ENCODE measurements at places on chromosomes 12 and 14.

GRCh38 chr12:6827982-6828780, at the start of gene P3H3:
Gene P3H3 (plus strand): TSS chr12:6828407. CDS start chr12:6828441, 34 bp downstream.
- peak; percentile 15 for DNase-seq

DNA sequence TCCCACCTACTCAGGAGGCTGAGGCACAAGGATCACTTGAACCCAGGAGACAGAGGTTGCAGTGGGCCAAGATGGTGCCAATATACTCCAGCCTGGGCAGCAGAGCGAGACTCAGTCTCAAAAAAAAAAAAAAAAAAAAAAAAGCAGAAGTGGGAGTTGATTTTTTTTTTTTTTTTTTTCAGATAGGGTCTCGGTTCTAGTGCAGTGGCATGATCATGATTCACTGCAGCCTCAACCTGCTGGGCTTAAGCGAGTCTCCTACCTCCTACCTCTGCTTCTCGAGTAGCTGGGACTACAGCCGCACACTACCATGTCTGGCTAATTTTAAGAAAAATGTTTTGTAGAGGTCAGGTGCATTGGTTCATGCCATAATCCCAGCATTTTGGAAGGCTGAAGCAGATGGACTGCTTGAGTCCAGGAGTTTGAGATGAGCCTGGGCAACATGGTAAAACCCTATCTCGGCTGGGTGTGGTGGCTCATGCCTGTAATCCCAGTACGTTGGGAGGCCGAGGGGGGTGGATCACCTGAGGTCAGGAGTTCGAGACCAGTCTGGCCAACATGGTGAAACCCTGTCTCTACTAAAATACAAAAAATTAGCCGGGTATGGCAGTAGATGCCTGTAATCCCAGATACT, 16.3 kb upstream of the HSP90AA1 start:
- no peak for DNase-seq

- DNase-seq = no peak
These were observed 41.6 kb downstream of the ACACB start for GRCh38 chr12:109157986-109158385.

- DNase-seq = no peak
These were observed 24.7 kb upstream of the KRT78 start for GRCh38 chr12:52873513-52873831.

DNA sequence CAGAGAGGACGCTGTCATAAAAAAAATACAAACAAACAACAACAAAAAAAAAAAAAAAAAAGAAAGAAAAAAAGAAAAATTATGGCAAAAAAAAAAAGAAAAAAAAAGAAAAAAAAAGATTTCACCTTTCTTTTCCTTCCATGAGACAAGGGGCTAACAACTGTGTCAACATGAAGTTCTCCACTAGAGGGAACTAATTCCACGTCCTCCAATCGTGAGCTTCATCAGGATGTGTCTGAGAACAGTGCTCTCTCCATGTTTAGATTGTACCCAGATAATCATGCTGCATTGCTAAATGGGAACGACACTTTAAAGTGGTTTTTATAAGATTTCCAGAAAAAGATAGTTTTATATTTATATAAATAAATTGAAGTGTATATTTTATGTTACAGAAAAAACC, 96.2 kb upstream of the PTPRB start:
- DNase-seq = peak; percentile 64

DNA sequence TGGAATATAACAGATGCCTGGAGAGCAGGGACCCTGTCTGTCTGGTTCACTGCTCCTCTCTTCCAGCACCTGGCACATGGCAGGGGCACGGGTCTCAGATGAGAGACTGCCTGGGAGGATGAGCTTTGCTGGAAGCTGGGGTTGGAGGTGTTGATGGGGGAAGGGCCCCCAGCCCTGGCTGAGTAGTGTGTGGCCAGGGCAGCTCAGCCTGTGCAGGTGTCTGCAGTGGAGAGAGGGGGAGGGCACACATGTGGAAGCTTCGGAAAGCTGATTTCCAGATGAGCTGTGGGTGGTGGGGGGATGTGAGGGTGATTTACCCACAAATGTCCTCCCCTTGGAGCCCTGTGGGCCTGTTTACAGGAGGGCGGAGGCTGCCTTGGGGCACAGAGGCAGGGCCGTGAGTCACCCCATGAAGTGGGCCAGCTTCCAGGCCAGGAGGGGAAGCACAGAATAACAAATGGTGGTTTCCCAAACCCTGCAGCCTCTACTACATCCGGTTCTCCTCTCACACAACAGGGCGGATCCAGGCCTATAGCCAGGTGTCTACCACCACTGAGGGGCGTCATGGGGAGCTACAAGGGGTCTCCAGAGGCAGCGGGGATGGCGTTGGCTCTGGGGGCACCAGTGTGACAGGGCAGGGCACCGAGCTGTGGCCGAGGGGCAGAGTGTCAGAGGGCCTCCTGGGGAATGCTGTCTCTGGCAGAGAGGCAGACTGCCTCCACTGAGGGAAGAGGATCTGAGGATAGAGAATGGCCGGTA, 11.0 kb downstream of the KRT7 start:
- peak; percentile 81 for DNase-seq

DNA sequence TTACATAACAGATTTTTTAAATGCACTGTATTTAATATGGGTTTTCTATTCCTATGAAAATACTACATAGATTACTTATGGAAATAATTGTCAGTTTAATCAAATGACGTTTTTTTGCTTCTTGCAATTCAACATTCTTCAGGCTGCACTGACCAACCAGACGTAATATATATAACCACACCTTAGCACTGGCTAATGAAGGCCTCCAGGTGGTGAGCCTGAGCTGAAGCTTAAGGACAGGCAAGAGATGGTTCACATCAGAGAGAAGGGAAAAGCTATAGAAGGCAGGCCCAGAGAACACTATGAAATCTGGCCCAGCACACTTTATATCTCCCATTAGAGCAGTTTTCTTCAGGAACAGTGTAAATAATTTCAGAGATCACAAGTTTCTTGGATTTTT, 2.8 kb upstream of the MDGA2 start:
- no peak for DNase-seq

- DNase-seq = no peak
These were observed 4.3 kb downstream of the NIN start for GRCh38 chr14:50826681-50827080.

- DNase-seq = no peak
These were observed 34.4 kb upstream of the NDUFA12 start for GRCh38 chr12:95037906-95038305.

DNA sequence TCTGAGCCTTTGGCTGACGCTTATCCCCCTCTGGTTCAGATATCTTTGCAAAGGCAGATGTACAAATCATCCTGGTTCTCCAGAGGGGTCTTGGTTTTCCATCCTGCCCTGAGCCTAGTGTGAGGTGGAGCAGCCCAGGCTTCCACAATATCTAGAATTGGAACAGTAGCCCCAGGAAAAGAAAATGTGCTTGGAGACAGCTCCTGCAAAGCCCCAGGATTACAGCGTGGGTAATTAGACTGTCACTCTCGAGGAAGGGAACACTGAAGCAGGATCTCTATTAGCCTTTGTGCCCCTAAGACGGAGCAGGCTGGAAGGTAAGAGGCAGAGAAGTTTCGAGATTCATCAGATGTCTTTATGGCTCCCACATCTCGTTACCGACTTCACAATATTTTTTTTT, 59.4 kb downstream of the TMEM132C start:
- no peak for DNase-seq

DNA sequence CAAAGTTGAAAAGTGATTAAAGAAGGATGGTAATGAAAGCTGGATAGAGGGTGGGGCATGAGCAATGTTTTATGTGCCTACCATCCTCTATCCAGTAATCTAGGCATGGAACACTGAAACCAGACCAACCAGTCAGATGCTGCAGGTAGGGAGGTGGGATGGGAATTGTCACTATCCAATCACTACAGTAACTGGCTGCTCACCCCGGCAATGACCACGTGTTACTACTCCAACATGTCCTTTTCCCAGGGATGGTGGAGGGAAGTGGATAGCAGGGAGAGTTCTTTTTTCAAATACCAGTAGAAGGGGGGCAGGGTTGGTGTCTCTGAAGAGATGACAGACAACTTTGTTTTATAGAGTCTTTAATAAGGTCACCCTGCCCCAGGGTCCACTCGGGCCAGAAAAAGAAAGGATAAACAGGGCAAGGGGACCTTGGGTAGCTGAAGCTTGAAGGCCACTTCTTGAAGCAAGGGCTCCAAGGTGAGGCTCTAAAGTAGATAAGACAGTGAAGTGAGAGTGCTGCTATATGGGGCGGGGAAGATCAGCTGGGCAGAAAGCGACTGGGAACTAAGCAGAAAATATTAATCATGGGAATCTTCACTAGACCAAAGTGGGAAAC, 14.7 kb upstream of the CDH24 start:
- DNase-seq = no peak

- DNase-seq = peak; percentile 30
These were observed 4.3 kb downstream of the HHIPL1 start for GRCh38 chr14:99649219-99649618.

DNA sequence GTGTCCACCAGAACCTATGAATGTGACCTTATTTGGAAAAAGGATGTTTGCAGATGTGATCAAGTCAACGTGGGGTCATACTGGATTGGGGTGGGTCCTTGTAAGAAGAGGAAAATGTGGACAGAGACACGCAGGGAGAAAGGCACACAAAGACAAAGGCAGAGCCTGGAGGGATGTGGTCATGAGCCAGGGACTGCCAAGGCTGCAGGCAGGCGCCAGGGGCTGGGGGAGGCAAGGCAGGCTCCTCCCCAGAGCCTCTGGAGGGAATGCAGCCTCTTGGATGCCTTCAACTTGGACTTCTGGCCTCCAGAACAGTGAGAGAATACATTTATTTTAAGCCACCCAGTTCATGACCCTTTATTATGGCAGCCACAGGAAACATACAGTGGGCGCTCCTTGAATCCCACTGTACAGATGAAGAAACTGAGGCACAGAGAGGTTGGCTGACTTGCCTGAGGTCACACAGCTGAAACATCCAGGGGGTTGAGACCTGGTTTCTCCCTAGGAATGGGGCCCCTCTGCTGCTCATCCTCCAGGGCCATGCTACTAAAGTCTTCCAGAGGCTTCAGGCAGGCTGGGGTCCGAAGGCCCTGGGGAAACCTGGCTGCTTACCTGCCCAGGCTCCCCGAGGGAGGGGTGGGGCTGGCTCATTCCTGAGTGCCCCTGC, 99.7 kb downstream of the RFLNA start:
- no peak for DNase-seq

- DNase-seq = peak; percentile 8
These were observed 136.4 kb downstream of the MDGA2 start for GRCh38 chr14:47539031-47539461.

- DNase-seq = no peak
These were observed 16.2 kb downstream of the NOXRED1 start for GRCh38 chr14:77407158-77407557.

DNA sequence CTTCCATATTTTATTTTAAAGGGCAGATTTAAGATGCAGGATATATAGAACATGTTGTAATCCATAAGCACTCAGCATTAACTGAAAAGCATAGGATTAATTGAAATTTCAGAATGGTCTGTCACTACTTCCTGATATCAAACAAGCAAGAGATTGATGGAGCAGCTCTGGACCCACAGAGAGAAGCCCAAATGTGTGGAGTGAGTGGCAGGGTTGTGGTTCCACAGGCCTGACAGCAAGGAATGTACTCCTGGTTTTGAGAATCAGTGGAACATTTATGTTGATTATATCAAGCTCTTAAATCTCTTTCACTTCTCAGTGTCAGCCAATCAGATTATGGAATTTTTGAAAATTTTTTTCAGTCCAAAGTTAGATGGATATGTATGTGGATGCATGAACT, 267.6 kb upstream of the PRICKLE1 start:
- DNase-seq = no peak

GRCh38 chr14:91295851-91296796, 51.6 kb upstream of the GPR68 start:
- DNase-seq = no peak

- peak; percentile 41 for DNase-seq
These were observed 104.9 kb downstream of the ZC3H14 start for GRCh38 chr14:88667555-88668273.

- no peak for DNase-seq
These were observed 596.7 kb downstream of the SLC6A15 start for GRCh38 chr12:84315926-84316325.

GRCh38 chr14:31842899-31843298, 234.2 kb upstream of the ARHGAP5 start:
- no peak for DNase-seq

- no peak for DNase-seq
These were observed 29.5 kb downstream of the SLC8B1 start for GRCh38 chr12:113305281-113305856.

DNA sequence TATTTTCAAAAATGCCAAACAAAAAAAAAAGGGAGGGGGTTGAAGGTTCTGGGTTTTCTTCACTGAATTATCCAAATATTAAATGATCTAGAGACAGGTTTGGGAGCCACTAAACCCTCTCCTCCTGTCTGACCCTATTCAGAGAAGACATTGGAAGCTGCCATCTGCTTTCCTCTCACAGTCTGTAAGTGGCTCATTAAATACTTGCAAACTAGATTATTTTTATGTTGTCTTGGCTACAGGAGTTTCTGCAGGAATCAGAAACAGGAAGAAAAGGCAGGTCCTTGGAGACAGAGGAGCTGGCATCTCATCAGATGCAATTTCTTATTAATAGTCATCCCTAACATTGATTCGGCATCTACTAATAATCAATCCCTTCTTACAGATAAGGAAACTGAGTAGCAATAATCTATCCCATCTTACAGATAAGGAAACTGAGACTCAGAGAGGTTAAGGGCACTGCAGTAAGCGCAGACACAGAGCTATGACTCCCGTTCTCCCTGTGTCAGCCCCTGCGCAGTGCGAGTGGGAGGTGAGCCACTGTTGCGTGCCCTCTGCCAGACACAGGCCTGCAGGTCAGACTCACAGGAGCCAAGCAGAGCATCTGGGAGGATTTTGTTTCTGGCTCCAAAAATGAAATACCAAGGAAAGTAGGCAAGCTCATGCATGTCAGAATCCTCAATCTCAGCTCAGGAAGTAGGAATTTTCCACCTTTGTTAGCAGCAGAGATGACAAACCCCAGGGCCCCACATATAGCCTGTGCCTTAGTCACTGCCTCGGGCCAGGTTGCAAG, 11.0 kb downstream of the BDKRB2 start:
- no peak for DNase-seq

DNA sequence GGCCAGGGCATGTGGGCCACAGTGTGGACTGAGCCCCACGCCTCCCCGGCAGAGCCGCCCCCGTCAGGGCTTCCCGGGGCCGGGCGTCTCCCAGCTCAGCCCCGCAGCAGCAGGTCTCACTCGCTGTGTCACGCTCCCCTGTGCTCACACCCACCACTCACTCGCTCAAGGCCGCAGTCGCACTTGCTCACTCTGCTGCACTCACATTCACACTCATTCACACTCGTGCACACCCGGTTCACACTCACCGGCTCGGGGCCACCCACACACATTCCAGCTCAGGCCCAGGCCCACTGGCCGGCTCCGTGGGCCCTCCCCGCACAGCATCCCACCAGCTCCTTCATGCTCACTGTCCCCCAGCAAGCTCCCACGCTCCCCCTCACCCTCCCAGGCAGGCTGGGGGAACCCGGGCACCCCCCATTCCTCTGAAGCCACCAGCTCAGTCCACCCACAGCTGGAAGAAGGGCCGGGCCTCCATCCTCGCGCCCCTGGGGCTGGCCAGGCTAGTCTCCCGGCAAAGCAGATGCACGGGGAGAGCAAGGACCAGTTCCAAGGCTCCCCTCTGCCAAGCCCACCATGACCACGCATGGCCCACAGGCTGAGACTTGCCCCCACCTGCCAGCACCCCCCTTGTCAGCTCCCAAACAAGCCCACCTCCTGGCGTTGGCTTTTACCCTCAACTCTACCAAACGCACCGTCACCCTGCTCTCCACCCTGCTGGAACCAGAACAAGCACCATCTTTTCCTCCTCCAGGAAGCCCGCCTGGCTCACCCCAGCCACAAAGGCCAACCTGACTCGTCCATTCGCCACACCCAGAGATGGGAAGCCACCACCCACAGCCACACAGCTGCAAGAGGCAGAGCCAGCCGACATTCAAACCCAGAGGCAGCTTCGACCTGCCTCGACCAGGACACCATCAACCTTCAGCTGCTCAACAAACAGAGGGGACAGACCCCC, 28.0 kb downstream of the NCOR2 start:
- DNase-seq = no peak

Data from brain microvascular endothelial cell (primary cell).